ENCODE measurements at places on chromosomes 2 and 18. TPM values are rescaled to one million over a fixed set of nuclear protein-coding genes. Genes with fewer than 3 reads are reported as not detected.

- H3K27me3 ChIP-seq, result no peaks in the 10 kb centered on the region
- no peaks in the 10 kb centered on the region for H3K36me3 ChIP-seq
- H3K4me3 ChIP-seq, result no peak overlapping the region
- no peak overlapping the region for H3K27ac ChIP-seq
- H3K4me1 ChIP-seq, result peaks cover 26% of the 10 kb centered on the region
Observed at GRCh38 chr2:202148515-202149154, 75.6 kb downstream of the KIAA2012 start.

DNA sequence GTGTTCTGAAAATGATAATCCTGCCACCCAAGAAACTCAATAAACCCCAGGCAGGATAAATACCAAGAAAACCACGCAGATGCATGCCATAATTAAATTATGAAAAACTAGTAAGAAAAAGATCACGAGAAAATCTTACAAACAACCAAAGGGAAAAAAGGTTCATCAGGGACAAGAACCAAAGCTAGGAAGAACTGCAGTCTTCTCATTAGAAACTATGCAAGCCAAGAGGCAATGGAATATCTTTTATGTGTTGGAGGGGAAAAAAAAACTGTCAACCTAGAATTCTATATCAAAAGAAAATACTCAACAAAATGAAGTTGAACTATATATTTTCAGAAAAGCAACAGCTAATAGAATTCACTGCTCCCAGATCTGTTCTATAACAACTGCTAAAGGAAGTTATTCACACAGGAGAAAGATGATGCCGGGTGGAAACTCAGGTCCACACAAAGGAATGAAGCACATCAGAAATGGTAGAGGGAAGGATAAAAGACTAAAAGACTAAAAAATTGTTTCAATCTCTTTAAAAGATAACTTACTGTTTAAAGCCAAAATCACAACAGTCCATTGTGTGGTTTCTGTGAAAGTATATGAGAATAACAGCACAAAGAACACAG is 55.0 kb downstream of the NDUFA10 start:
- H3K27ac ChIP-seq, result no peak overlapping the region
- peaks cover 57% of the 10 kb centered on the region for H3K36me3 ChIP-seq
- H3K27me3 ChIP-seq, result no peaks in the 10 kb centered on the region
- DNase-seq, result no peak
- no peak overlapping the region for H3K4me3 ChIP-seq

- H3K27me3 ChIP-seq, result peaks cover 3% of the 10 kb centered on the region
- no peaks in the 10 kb centered on the region for H3K4me1 ChIP-seq
- DNase-seq, result no peak
- H3K4me3 ChIP-seq, result no peak overlapping the region
- no peak overlapping the region for H3K27ac ChIP-seq
Observed at GRCh38 chr2:166959556-166959955, 71.3 kb downstream of the XIRP2 start.

KIAA1328 gene
- total RNA-seq, result 10.1 TPM

MAP4K3 gene
- 35.0 TPM for total RNA-seq

SULT1C4 gene
- 6.0 TPM for total RNA-seq

All from osteocyte (in vitro differentiated cells).